ENCODE measurements at places on chromosomes 7 and 10.

GRCh38 chr7:75850235-75850634, 28.6 kb upstream of the RHBDD2 start:
- DNase-seq, result no peak

DNA sequence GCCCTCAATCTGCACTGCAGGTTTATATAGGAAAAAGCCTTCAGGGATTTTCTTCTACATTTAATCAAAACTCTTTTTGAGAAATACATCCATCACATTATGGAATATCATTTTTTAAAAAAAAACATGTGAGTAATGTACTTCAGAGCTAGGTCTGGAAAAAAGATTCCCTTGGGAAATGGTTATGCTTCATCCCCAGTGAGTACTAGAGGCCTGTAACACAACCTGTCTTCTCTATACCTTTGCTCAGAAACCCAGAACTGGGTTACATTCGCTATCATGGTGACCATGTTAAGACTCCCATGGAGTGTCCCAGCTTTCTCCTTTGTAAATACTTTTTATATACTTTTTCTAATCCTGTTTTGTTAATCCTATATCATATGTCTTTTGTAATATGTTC, 186.9 kb downstream of the LRRTM3 start:
- DNase-seq, result no peak

DNA sequence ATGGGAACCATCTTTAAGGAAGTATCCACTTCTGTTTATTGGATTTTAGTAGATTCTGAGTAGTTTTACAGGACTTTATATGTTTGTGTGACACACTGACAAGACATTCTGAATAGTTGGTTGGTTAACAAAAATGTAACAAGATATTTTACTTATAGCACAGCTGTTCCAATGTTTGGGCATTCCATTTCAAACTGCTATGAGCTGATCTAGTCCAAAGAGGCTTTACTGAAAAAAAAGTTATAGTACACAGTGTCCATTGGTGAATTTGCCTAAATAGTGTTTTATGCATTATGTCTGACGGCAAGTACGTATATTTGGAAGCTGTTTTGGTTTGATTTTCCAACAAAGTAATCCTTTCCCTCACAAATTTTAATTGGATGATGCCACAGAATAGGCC, 99.1 kb downstream of the SAMD9 start:
- no peak for DNase-seq

GRCh38 chr7:141558544-141559183, 7.5 kb downstream of the AGK start:
- peak; percentile 51 for DNase-seq

DNA sequence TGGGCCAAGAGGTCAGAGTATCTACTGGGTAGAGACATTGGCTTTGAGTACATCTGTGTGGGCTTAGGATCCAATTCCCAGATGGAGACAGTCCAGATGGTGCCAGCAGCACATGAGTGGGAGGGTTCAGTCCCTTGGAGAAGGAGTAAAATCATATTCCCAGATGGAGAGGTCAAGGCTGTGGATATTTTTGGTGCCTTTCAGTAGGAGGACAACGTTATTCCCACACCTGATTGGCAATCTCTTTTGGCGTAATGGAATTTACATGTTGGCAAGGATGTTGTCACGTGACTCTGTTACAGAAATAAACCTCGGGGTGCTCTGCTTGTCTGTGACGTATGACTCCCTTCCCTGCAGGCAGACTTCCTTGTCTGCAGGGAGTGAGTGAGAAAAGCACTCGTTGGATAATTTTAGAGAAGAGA, 27.6 kb downstream of the NPS start:
- no peak for DNase-seq

DNA sequence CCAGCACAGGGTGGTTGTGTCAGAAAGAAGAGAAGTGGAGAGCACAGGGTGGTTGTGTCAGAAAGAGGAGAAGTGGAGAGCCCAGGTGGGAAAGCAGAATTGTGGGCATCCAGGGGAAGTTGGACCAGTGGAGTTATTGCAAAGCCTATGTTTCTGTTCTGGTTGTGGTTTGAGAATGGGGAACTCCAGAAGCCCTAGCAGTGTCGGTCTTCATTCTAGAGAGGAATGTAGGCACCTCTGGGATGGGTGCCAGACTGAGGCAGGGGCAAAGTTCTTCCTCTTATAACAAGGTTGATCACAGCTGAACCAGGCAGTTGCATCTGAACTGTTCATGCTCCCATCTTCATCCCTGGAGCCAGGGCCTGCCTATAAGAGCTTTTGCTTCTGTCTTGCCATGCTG, 954 bp downstream of the FSCN3 start:
- DNase-seq, result no peak

- peak; percentile 76 for DNase-seq
Measured at GRCh38 chr7:139731802-139732470, 45.9 kb downstream of the HIPK2 start.

DNA sequence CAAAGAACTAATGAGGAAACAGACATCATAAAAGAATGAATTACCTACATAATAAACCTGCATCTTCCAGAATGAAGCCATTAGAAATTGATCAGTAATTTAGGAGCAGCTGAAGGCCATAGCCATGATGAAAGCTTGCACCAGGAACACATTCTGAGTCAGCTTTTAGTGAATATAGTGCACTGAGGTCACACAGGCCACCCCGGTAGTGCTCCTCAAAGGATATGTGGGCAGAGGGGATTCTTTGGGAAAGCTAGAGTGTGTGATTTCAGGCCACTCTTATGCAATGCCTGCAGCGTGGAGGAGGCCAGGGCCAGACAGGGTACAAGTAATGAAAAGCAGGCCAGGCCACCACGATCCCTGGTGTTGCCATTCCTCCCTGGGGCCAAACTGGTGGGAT, 451.9 kb downstream of the GRID1 start:
- no peak for DNase-seq

GRCh38 chr10:123582084-123582989, 83.8 kb upstream of the GPR26 start:
- DNase-seq, result peak; percentile 19

GRCh38 chr7:141928146-141928844, 12.1 kb downstream of the OR9A4 start:
- DNase-seq, result no peak

DNA sequence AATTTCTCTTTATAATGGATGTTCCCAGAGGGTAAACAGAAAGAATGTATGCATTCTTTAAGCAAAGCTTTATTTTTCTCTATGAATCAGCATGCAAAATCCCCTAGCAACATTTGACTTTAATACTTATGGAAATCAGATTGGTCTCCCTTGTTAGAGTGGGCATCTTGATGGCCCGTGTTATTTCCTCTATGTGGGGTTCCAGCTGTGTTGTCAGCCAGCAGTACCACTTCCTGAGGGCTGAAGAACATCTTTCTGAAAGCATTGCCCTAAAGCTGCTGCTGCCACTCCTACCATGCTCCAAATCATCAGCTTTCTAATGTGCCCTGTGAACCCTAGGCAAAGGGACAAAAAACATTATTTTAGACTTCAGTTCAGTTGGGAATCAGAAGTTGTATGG, 70.4 kb upstream of the HECTD2 start:
- DNase-seq, result no peak

DNA sequence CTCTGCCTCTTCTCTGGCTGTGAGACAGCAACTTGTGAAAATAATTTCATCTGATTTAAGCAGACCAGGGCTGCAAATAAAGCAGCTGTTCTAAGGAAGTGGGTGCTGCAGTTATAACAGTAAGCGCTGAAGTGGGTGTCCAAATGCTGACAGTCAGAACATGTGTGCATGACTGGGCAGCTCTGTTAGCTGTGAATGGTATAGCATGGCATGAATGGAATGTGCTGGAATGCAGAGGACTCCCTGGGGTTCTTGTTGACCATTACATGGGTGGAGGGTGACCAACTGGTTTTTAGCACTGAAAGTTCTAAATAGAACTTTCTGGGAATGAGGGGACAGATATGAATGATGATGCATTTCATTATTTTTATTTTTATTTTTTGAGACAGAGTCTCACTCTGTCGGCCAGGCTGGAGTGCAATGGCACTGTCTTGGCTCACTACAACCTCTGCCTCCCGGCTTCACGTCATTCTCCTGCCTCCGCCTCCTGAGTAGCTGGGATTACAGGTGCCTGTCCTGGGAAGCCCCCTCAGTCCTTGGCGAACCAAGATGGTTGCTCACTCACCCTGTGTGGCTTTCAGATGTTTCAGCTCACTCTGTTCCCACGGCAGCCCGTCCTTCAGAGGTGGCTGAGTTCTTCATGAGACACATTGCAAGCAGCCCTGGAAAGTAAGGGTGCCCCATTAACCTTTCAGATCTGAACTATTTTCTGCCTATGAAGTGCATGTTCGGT, 319.8 kb upstream of the PHYHIPL start:
- DNase-seq, result peak; percentile 99

- no peak for DNase-seq
Measured at GRCh38 chr7:121069346-121070100, 81.0 kb downstream of the CPED1 start.

- no peak for DNase-seq
Measured at GRCh38 chr7:83439026-83439425, 209.9 kb downstream of the SEMA3E start.

- DNase-seq, result no peak
Measured at GRCh38 chr7:23714150-23714464, 4.1 kb downstream of the STK31 start.

- no peak for DNase-seq
Measured at GRCh38 chr7:117062300-117062699, 109.0 kb downstream of the ST7 start.

GRCh38 chr10:7406712-7407333, 4.0 kb downstream of the SFMBT2 start:
- DNase-seq, result no peak

All from non-pigmented ciliary epithelial cell (primary cell).